ENCODE measurements at places on chromosomes 6 and 20. TPM values are rescaled to one million over a fixed set of nuclear protein-coding genes. Genes with fewer than 3 reads are reported as not detected.

The OR2B6 gene
- total RNA-seq: not detected

DNA sequence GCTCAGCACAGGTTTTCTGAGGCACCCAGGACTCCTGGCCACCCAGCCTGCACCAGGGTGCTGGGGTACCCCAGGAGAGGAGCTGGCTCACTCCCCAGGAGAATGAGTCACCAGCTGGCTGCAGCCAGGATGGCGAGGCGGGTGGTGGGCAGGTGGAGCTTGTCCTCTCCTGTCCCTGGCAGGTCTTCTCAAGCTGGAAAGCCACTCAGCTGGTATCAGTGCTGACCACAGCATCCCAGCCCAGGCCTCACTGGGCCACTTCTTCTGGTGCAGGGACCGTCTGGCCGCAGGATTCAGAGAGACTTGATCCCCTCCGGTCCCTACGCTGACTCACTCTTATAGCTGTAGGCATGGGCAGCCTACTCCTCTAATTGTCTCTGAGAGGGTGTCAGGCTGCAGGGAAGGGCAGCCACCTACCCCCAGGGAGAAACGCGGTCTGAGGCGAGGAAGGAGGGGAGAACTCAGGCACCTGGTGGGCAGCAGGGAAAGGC lies 22.2 kb downstream of the TFEB start:
- no peak for DNase-seq

DNA sequence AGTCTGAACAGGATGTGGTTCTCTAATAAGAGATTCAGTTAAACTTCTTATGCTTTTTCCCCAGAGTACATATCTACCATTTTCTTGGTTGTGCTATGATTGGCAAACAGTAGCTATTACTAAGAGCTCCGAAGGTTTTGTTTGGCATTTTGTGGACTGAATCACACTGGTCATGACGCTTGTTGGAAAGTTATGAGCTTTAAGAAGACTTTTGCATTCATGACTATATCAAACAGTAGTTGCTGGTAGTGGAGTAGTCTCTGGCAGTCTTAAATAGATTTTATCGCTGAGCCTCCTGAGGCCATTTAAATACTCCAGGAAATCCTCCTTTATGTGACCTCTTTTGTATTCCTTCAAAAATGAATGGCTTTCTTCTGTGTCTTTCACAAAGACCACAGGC lies 40.8 kb downstream of the CCDC170 start:
- no peak for DNase-seq

GRCh38 chr6:170212956-170213636 lies 77.8 kb downstream of the DLL1 start:
- no peak for DNase-seq
